ENCODE measurements at places on chromosomes 13 and 19.
A peak's percentile ranks its signal among the peaks of the same experiment; 100 is the strongest.

- H3K4me1 ChIP-seq = no peaks in the 10 kb centered on the region
- no peaks in the 10 kb centered on the region for H3K36me3 ChIP-seq
- H3K27ac ChIP-seq = no peak overlapping the region
- DNase-seq = no peak
- no peak overlapping the region for H3K4me3 ChIP-seq
These were observed 46.2 kb downstream of the RNASEH2B start for GRCh38 chr13:50955798-50956197.

GRCh38 chr19:8512115-8512967 is 1.6 kb downstream of the ZNF414 start:
- H3K27me3 ChIP-seq = no peaks in the 10 kb centered on the region
- DNase-seq = peak; percentile 44
- H3K4me1 ChIP-seq = peaks cover 8% of the 10 kb centered on the region

GRCh38 chr19:40360708-40361241 is 12.3 kb downstream of the PLD3 start:
- H3K4me3 ChIP-seq = no peak overlapping the region
- no peak overlapping the region for H3K27ac ChIP-seq
- no peaks in the 10 kb centered on the region for H3K27me3 ChIP-seq
- peaks cover under 1% of the 10 kb centered on the region for H3K4me1 ChIP-seq
- DNase-seq = no peak

DNA sequence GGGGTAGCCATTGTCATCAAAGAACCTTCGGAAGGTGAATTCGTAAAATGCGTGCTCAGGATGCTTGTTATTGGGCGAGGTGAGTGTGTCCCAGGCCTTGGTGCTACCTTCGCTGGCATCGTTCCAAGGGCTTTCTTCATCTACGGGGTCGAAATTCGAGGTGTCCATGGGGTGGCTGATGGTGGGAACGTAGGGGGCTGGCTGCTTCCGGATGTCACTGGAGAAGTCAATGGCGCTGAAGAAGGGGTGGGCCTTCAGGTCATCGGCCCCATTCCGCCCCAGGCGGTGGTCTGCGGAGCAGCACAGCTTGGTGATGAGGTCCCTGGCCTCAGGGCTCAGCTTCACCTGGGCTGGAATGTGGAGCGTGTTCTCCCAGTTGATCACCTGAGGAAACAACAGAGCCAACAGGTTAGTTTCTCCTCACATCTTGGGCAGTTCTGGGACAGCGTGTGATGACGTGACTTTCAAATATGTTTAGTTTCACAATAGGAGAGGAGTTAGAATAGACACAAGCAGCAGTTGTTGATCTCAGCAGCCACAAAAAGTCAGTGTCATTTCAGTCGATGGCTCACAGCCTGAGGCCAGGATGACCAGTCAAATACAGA is 72.5 kb upstream of the XPO4 start:
- H3K36me3 ChIP-seq = no peaks in the 10 kb centered on the region
- H3K27me3 ChIP-seq = no peaks in the 10 kb centered on the region
- no peaks in the 10 kb centered on the region for H3K4me1 ChIP-seq
- no peak overlapping the region for H3K27ac ChIP-seq

DNA sequence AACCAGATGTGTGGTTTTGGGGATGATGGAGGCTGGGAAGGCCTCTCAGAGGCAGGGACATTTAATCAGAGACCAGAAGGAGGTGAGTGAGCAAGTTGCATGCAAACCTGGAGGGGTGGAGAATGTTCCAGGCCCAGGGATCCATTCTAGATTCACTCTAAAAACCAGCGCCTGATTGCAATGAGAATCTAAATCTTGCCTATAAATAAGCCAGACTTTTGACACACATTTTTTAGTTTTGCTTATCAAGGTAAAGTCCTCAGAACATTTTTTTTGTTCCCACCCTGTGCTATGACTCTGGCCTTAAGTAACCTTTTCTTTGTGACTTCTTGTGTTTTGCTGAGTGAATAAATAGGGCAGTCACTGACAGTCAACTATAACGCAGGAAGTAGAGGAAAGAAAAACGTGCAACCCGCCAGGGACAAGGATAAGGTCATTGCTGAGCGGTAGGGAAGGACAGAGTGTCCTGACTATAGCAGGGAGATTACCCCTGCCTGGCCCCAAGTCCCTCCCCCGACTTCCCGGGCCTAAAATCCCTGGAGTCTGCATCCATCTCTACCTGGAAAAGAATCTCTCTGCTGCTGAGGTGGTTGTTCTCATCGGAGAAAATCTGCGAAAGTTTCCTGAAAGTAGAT is 14.4 kb downstream of the RGL3 start:
- H3K27me3 ChIP-seq = no peaks in the 10 kb centered on the region
- no peak for DNase-seq
- H3K4me3 ChIP-seq = no peak overlapping the region
- H3K27ac ChIP-seq = peak overlapping the region; percentile 19
- no peaks in the 10 kb centered on the region for H3K36me3 ChIP-seq

GRCh38 chr13:29594303-29594709 is 1.2 kb downstream of the SLC7A1 start:
- no peaks in the 10 kb centered on the region for H3K36me3 ChIP-seq
- H3K27me3 ChIP-seq = no peaks in the 10 kb centered on the region
- peak overlapping the region; percentile 85 for H3K4me3 ChIP-seq
- DNase-seq = peak; percentile 49
- H3K4me1 ChIP-seq = no peaks in the 10 kb centered on the region

GRCh38 chr13:69291292-69291906 is 816.2 kb upstream of the ATXN8OS start:
- H3K27me3 ChIP-seq = no peaks in the 10 kb centered on the region
- no peaks in the 10 kb centered on the region for H3K36me3 ChIP-seq
- H3K27ac ChIP-seq = no peak overlapping the region
- no peaks in the 10 kb centered on the region for H3K4me1 ChIP-seq

DNA sequence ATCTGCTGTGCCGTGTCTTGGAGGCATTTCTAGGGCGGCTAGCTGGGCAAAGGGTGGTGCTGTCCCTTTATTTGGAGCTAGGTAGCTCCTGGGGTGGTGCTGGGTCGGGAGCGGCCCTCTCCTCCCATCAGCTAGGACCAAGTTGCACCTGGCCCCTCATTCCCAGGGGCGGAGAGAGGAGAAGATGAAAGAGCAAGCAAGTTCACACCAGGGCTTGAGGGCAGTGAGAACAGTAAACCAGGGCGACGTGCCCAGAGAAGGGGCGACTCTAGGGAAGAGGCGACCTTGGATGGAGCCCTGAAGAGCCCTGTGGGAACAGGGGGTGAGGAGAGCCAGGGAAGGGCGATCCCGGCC is 17.0 kb upstream of the KCNN1 start:
- H3K27me3 ChIP-seq = no peaks in the 10 kb centered on the region
- no peaks in the 10 kb centered on the region for H3K36me3 ChIP-seq
- peaks cover 47% of the 10 kb centered on the region for H3K4me1 ChIP-seq
- no peak for DNase-seq
- H3K4me3 ChIP-seq = no peak overlapping the region

- H3K27me3 ChIP-seq = no peaks in the 10 kb centered on the region
- no peak overlapping the region for H3K27ac ChIP-seq
- no peaks in the 10 kb centered on the region for H3K4me1 ChIP-seq
- no peak for DNase-seq
- H3K4me3 ChIP-seq = no peak overlapping the region
These were observed 47.0 kb upstream of the RAP2A start for GRCh38 chr13:97386801-97387484.

DNA sequence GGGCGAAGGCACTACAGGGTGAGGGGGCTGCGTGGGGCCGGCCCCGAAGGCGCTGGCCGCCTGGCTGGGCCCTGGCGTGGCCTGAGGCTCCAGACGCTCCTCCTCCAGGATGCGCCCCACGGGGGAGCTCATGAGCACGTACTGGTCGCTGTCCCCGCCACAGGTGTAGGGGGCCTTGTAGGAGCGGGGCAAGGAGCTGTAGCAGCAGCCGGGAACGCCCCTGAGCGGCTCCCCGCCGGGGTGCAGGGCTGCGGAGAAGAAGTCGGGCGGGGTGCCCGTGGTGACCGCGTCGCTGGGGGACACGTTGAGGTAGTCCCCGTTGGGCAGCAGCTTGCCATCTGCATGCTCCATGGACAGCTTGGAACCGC is 3.0 kb downstream of the IRS2 start:
- DNase-seq = no peak
- no peaks in the 10 kb centered on the region for H3K27me3 ChIP-seq
- peaks cover 25% of the 10 kb centered on the region for H3K4me1 ChIP-seq
- no peaks in the 10 kb centered on the region for H3K36me3 ChIP-seq

DNA sequence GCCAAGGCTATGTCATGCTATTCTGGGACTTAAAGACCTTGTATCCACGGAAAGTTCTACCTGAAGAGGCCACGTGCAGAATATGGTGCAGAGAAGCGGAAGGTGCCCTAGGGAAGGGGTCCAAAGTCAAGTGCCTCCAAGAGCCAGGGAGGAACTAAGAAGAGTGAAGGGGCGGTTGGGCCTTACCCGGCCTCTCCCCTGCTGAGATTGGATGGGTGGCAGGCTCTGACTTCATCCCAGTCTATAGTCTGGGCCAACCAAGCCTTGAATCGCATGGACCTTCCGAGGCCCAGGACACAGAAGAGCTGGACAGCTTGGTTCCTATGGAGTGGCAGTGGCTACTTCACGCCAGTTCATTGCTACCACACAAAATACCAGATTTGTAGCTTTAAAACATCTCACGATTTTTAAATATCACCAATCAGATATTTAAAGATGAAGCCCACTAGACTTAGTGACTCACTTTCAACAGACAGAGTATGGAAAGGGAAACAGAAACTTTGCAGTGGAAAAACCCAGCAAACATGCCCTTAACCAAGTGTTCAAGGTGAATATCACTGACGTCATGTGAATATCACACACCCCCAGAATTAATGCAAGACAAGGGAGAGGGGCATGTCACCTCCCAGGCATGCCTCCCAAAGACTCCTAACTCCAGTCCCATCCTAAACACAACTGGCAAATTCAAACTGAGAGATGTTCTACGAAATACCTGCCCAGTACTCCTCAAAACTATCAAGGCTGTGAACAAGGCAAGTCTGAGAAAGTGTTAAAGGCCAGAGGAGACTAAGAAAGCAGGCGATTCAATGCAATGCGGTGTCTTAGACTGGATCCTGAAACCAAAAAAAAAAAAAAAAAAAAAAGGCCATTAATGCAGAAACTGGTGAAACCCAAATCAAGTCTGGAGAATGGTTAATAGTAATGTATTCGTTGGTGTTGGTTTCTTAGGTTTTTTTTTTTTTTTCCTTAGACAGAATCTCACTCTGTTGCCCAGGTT is 10.2 kb downstream of the C19orf12 start:
- H3K27me3 ChIP-seq = no peaks in the 10 kb centered on the region
- H3K27ac ChIP-seq = peak overlapping the region; percentile 73
- DNase-seq = no peak
- H3K36me3 ChIP-seq = no peaks in the 10 kb centered on the region
- no peak overlapping the region for H3K4me3 ChIP-seq

- peaks cover 7% of the 10 kb centered on the region for H3K4me1 ChIP-seq
- H3K27me3 ChIP-seq = no peaks in the 10 kb centered on the region
- H3K36me3 ChIP-seq = no peaks in the 10 kb centered on the region
- DNase-seq = no peak
These were observed 10.9 kb downstream of the MIR17HG start for GRCh38 chr13:91358387-91358782.

GRCh38 chr13:50055454-50055853 is 40.2 kb downstream of the KCNRG start:
- H3K4me1 ChIP-seq = no peaks in the 10 kb centered on the region
- no peak overlapping the region for H3K27ac ChIP-seq
- no peak for DNase-seq

DNA sequence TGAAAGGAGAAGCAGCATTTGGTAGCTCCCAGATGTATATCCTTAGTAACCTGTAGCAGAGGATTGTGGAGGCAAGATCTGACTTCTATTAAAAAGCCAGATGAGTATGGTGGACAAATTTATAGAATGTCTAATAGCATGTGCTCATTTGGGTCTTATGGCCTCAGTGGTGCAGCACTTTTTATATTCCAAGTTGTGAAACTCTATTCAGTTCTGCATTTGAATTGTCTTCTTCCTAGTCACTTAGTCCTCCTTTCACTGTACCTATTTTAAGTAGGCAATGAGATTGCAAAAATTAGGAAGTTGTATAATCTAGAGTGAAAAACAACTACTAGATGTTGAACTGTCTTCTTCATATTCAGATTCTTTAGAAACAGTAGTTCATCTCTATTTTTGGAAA is 412.5 kb upstream of the PCDH9 start:
- no peak for DNase-seq
- no peaks in the 10 kb centered on the region for H3K36me3 ChIP-seq
- no peak overlapping the region for H3K4me3 ChIP-seq
- H3K27ac ChIP-seq = no peak overlapping the region
- no peaks in the 10 kb centered on the region for H3K4me1 ChIP-seq
- no peaks in the 10 kb centered on the region for H3K27me3 ChIP-seq

- H3K27me3 ChIP-seq = no peaks in the 10 kb centered on the region
- DNase-seq = peak; percentile 40
- peak overlapping the region; percentile 81 for H3K4me3 ChIP-seq
- peaks cover 30% of the 10 kb centered on the region for H3K4me1 ChIP-seq
These were observed 571 bp upstream of the DHRS12 start for GRCh38 chr13:51804295-51805172.

Data from testis (tissue), 5 donors.